Stimulated activated CD4-positive, alpha-beta T cell treated with anti-CD3 and anti-CD28 coated beads, Interleukin-1b, Interleukin-23, amount 100 ng/mL, for 4 hours (primary cell): ENCODE measurements at places on chromosomes 7 and 10.

DNA sequence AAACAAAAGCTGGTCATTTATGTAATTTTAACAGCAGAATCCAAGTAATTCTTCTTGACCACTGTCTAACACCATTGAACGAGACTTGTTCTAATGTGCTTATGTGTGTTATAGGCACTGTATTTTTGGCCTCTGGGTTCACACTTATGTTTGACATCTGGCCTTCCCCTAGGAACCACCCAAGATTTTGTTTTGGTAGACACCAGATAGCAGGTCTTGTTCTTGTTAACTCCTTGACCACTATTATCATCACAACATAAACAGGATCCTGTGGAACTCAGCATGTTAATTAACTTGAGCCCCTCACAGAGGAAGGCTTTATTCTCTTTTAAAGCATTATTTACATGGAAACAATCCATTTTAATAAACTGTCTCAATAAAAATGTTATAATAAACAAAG is 167.7 kb downstream of the SEMA3D start:
- no peak for DNase-seq

- DNase-seq = no peak
These were observed 84.5 kb downstream of the SRPK2 start for GRCh38 chr7:105304040-105304895.

DNA sequence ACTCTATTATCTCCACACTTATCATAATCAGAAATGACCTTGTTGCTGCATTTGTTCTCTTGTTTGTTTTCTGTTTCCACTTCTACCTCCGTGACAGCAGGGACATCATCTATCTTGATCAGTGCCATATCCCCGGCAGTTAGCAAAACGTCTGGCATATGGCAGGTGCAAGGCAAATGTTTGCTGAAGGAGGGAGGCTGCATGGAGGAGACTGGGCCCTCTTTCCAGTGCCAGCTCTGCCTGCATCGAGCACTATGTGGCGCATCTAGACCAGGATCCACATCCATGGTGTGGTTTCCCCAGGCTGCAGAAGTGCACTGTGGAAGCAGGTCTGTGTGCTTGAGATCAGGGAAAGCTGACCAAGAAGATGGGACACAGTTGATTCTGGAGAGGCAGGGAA is 181.2 kb downstream of the KCNMA1 start:
- DNase-seq = no peak

DNA sequence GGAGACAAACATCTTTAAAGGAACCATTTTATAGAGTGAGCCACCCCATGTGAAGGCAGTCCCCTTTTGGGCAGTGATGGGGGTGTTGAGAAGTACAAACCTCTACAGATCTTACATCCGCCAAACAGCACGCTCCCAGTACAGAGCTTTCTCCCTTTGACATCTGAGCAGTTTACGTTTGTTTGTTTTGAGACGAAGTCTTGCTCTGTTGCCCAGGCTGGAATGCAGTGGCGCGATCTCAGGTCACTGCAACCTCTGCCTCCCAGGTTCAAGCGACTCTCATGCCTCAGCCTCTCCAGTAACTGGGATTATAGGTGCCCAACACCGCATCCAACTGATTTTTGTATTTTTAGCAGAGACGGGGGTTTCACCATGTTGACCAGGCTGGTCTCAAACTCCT is 128.9 kb downstream of the CCDC3 start:
- DNase-seq = no peak

GRCh38 chr7:124992851-124993562 is 63.4 kb upstream of the POT1 start:
- no peak for DNase-seq

GRCh38 chr7:98321301-98321700 is 39.8 kb downstream of the BRI3 start:
- DNase-seq = no peak

- DNase-seq = no peak
These were observed 26.4 kb downstream of the PARP12 start for GRCh38 chr7:140036224-140036962.

DNA sequence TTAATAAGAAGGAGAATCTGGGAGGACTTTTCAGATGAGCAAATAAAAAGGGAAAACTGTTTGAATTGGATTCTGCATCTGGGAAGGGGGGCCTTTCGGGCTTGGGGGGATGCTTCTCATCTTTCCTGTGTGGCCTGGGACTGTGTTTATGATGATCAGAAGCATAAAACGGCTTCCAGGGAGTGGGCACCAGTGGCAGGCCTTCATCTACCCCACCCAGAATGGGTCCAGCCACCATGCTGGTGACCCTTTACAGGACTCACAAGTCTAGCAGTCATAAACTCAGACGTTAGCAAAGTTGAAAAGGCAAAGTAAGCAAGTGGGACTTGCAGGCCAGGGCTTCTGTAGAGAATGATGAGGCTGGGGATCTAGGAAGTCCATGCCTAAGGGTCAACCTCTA is 198.3 kb upstream of the ZMIZ1 start:
- no peak for DNase-seq

GRCh38 chr7:88001744-88002530 is 67.9 kb downstream of the ADAM22 start:
- no peak for DNase-seq

DNA sequence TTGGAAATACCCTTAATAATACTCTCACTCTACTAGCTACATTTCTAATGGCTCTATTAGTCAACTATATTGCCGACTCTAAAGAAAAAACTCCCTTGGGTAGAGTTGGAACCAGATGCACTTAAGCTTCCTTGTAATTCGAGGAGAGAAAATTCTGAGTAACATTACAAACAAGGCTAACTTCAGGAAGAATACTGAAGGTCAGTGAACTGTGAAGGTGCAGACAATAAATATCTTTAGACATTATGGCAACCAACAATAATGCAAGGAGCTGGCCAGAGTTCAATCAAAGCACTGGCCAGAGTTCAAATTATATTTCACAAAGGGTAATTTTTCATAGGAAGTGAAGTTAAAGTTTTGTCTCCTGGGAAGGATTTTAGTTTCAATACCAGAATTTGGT is 40.7 kb upstream of the MRLN start:
- no peak for DNase-seq

- DNase-seq = no peak
These were observed 7.2 kb downstream of the SFTPD start for GRCh38 chr10:79941585-79942210.

GRCh38 chr7:17965603-17966002 is 25.3 kb upstream of the SNX13 start:
- no peak for DNase-seq

DNA sequence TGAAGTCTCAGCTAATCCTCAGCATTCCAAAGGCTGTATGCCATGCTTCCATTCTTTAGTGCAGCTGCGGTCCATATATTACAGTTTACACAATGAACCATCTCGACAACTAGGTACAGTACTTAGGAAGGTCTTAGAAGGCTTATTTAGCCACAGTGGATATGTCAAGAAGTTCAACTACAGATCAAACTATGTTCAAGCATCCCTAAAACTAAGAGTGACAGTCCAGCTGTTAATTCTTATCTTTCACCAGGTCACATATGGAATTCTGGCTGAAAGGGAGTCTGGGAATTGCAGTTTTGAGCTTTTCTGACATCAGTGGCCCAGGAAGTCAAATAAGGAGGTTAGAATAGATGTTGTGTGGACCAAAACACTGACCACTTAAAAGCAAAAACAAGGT is 106.8 kb downstream of the SDHAF3 start:
- DNase-seq = no peak

- no peak for DNase-seq
These were observed 66.4 kb downstream of the ELFN1 start for GRCh38 chr7:1736484-1736817.

DNA sequence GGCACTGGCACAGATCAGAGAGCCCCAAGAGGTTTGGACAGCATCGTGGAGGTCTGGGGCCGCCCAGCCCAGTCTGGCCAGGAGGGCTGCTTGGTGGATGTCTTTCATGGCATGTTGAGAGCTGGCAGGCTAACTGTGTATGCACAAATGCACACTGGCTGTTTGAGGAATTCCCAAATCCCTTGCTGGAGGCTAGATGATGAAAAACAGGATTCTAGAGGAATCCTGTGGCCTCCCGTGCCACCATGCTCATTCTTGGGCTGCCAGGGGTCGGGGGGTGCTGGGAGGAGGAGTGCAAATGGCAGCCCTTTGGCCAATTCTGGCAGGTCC is 26.5 kb downstream of the LEP start:
- DNase-seq = no peak

- no peak for DNase-seq
These were observed 47.8 kb upstream of the LRRC17 start for GRCh38 chr7:102864958-102865357.

DNA sequence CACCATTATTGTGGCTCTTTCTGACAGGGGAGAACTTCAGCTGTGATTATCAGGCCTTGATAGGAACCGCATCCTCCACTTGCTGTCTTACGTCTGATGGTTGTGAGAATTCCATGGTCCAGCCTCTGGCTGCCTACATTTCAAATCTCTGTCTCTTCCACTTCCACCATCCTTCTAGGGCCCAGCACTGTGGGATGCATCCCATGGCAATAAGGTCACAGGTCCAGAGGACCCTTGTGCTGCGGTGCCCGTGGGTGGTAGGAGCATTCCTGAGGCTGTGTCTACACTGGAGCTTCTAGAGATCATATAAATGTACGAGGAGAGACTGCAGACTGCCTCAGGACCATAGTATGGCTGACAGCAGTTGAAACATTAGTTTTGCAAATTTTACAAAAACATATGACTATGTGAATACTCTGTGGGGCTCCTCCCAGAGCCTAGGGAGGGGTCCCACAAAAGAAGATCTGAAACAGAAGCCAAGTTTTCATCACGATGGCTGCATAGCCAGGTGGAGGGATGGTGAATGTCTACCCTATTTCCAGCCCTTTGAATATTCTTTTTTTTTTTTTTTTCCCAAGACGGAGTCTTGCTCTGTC is 11.8 kb downstream of the CALML3 start:
- DNase-seq = no peak

GRCh38 chr10:125162120-125162931 is 2.0 kb upstream of the CTBP2 start:
- DNase-seq = no peak

- no peak for DNase-seq
These were observed 66.8 kb downstream of the TRIL start for GRCh38 chr7:28891192-28891875.

DNA sequence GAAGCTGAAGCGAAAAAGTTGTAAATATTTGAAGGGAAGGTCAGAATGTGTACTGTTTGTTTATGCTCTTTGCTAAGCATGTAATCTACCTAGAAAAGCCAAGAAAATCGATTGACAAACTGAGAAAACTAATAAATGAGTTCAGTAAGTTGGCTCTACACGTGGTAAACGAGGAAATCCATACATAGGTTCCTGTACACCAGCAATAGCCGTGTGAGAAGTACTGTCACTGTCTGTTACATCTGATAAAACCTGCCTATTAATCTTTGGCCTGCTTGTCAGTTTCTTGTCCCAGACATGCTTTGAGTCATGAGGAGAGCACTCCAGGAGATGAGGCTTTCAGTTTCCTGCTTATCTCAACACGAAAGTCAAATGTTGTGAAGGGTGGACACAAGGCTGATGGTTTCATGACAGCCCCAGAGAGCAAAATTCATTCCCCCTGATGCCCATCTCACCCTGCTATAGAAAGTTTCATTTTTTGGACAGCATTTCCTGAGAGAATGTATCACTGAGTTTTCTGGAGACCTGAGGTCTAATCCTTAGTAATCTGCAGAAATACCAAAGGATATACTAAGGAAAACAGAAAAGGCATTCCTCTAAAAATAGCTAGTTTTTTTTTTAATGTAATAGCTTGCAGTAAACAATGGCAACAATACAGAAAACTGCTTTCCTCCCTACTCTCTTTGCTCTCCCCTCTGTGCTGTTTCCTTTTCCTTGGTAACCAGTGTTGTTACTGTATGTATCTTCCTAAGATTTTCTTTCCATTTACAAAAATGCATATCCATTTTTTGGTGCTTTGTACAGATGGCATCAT is 18.8 kb downstream of the BMPR1A start:
- DNase-seq = no peak

DNA sequence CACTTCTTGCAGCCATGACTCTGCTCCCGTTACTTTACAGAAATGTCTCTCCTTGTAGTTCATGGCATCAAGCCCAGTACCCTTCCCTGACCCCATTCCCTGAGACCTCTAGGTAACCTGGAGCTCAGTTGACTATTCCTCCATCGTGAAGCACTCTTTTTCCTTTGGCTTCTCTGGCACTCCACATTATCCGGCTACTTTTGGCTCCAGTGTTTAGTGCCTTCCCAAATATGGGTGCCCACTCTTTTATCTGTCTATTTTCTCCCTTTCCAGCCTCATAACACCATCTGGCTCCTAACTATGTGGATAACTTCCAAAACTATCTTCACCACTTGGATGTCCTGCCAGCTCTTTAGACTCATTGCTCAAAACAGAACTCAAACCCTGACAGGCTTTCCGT is 744.7 kb upstream of the GALNT17 start:
- no peak for DNase-seq

- no peak for DNase-seq
These were observed 43.1 kb upstream of the KDM7A start for GRCh38 chr7:140219672-140220524.

DNA sequence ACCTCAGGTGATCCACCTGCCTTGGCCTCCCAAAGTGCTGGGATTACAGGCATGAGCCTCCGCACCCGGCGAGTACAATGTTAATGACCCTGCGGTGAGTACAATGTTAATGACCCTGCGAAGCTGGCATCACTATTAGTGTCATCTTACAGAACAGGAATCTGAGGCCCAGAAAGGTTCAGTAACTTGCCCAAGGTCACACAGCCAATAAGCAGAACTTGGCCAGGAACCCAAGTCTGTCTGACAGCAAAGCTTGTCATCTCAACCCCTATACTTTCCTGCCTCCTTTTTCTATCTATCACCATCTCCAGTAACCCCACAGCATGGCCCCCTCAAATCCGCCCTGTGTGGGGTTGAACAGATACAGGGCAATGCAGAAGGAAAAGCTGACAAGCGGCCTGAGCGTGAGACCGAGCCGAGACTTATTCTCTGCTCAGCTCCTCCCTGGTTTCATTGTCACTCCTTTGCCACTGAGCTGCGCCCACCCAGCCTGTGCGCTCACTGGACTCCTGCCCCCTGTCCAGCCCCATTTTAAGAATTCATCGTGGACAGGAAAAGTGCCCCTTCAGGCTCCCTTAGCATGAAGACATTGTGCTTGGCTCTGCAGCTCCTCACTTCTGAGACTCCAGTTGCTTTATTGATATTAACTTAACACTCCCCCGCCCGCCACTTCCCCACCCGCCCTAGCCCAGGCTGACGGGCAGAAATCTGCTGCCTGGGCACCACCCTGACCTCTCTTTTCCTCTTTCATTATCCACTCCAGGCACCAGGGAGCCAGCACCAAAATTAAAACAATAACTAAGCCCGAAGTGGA is 58.1 kb upstream of the LBX1 start:
- DNase-seq = no peak

GRCh38 chr10:129438024-129438423 is 29.0 kb upstream of the MGMT start:
- DNase-seq = no peak

DNA sequence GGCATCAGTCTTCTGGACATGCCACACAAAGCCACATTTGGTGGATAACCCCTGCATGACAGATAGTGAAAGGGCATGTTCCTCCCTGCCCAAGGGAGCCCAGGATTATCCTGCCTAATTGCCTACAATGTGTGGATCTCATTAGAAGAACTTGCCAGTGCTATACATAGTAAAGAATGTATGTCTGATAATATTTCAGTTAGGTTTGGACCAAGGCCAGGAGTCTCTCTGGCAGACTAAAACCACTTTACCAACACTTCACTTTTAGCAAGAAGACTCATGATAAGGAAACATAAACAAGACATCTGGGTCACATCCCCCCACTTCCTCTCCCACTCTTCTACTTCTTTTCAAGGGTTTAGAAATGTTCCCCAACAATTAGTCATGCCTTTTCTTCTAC is 196.7 kb downstream of the MTERF1 start:
- DNase-seq = no peak
